ENCODE measurements at places on chromosomes 13 and 19. TPM values are rescaled to one million over a fixed set of nuclear protein-coding genes. Genes with fewer than 3 reads are reported as not detected.

The ZNF724 gene
- 2.1 TPM for total RNA-seq

The SLC15A1 gene
- total RNA-seq: 1.3 TPM

The GARIN5A gene
- 0.68 TPM for total RNA-seq

The ATXN8OS gene
- total RNA-seq: not detected

The MBD3L3 gene
- not detected for total RNA-seq

The KLF12 gene
- 7.6 TPM for total RNA-seq
